ENCODE measurements at places on chromosomes 1 and 21.
A peak's percentile ranks its signal among the peaks of the same experiment; 100 is the strongest.

- DNase-seq: no peak
Measured at GRCh38 chr1:152565115-152565514, 1.5 kb downstream of the LCE3E start.

DNA sequence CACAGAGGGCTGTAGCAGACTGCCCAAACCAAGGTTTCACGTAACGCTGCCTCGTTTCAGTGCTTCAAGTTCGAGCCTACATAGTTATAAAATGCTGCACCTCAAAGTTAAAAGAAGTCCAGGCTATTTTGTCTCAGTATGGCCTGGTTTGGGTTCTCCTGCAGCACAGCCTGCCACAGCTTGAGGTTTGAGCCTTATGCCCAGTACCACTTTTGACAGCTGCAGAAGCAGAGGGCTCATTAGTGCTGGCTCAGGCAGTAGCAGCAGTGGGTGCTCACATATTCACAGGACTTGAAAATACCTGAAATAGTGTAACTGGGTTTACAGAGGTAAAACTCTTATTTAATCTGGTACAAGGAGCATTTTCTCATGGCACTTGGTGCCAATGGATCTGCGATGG, 15.3 kb downstream of the SPATA46 start:
- no peak for DNase-seq

DNA sequence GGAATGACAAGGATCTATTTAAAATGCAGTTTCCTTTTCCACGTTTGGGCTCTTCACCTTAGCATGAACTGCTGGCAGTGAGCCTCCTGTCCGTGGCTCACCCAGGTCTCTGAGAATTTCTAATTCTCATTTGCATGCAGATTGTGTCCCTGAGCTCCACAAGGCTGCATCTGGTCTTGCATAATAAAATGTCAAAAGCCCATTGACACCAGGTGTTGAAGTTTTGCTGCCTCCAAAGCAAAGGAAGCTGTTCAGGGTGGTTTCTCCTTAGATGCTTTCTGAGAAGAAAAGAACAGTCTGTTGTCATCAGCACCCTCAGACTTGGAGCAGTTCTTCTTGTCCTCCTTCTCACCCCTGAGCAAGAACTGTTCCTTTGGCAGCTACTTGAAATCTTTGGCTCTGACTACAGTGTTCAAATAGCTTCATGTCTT, 433.1 kb upstream of the KAZN start:
- DNase-seq: no peak

DNA sequence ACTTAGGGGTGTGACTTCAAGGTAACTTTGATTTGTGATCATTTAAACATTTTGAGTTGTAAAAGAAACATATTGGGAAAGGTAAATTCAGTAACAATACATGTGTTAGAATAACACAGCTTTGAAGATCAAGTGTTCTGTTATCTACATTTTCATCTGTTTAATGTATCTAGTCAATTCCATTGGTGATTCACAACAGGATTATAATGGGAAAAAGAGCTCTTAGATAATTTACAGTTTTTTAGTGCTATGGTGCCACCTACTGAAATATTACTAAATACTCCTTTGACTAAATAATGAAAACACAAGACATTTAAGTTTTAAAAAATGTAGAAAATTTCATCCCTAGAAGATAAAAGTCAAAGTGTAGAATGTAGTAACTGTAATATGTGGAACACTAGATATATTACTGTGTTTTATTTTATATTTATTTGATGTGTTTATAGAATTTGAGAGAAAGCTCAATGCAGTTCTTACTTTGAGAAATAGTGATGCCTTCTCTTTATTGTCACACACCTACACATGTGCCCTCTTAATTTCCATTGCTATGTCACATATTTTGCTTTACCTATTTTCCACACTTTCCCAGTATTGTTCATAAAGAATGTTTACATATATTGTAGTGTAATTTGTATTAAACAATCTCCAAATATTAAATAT, 47.4 kb downstream of the PTPRC start:
- no peak for DNase-seq

GRCh38 chr1:87108814-87109411, 194.5 kb downstream of the HS2ST1 start:
- no peak for DNase-seq

- DNase-seq: no peak
Measured at GRCh38 chr1:69569175-69569541, 1.4 kb downstream of the LRRC7 start.

DNA sequence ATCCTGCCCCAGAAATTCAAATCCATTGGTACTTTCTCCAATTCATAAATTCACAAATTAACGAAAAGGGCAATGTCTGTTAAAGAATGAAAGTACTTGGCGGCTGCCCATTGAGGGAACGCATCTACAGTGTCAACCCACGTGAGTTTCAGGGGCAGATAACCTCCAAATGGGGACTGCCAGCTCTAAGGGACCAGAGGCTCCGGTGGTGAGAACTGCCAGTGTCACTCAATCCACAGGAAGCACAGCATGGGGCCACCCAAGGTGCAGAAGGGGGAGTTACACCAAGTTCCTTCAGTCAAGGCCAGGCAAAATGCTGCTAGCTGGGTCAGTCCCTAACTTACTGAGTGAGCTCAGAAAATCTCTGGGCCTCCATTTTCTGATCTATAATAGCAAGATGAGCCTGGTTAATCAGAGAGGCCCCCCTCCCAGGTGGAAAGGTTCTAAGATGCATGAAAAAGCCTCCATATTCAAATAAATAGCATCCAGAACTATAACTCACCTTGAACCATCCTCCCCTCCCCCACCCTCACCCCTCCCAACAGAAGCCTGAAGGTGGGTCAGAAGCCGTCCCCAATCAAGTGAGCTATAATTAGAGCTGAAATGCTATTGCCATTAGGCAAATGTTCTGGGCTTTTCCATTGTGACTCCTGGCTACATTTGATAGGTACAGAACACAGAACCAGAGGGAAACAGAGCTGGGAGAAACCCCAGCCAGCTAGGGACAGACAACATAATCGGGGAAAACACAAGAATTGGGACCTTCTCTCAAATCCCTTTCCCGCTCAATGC, 41.7 kb downstream of the LRP8 start:
- no peak for DNase-seq

- DNase-seq: no peak
Measured at GRCh38 chr1:229065613-229066012, 205.3 kb upstream of the RAB4A start.

- DNase-seq: no peak
Measured at GRCh38 chr1:26811057-26811456, 15.4 kb upstream of the ZDHHC18 start.

DNA sequence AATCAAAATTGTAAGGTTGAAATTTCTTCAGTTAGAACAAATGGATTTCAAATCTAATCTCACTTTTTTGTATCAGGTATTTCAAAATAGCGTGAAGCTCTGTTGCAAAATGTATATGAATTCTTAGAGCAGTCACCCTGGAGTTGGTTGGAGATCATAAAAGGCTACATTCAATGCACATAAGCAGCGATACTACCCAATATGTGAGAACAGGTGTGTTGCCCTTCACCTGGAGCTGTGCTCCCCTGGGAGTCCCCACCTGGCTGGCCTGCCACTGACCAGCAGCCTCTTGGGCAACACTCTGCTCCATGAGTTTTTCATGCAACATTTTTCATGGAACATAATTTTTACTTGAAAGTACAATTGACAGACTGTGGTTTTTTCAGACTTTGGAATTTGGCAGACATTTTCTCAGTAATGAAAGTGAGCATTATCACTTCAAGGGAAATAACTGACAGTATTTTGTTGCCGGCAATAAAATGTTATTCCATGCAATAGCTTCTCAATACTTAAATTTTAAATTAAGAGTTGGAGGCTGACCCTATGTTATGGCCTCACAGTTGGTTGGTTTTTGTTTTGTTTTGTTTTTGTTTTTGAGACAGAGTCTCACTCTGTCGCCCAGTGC, 95.1 kb downstream of the ST3GAL3 start:
- DNase-seq: no peak

GRCh38 chr1:14939527-14940284, 213.8 kb upstream of the TMEM51 start:
- no peak for DNase-seq

DNA sequence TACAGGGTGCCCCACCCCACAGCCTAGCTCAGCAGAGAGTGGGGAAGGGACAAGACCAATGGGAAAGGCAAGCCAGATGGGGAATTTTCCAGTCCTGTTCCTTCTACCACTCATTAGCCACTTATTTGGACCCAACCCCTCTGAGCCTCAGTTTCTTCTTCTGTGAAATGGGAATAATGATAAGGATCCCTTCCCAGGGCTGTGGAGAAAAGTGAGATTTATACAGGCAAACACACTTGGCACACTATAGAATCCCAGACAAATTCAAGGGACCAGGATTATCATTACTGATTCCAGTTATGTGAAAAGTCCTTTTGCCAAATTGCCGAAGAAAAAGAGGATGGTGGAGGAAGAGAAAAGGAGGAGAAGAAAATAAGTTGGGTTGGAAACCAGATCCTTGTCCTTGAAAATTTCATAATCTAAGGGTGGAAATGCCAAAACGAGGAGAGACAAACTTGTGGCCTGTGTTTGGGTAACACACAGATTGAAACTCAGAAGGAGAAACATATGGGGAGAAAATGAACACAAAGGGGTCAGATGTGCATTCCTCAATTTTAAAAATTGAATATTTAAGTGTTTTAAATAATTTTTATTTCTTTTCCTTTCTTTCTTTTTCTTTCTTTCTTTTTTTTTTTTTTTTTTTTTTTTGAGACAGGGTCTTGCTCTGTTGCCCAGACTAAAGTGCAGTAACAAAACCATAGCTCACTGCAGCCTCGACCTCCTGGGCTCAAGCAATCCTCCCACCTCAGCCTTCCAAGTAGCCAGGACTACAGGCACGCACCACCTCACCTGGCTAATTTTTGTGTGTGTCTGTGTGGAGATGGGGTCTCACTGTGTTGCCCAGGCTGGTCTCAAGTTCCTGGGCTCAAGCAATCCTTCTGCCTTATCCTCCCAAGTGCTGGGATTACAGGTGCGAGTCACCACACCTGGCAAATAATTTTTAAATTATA, 9.6 kb downstream of the CAPN2 start:
- DNase-seq: no peak

DNA sequence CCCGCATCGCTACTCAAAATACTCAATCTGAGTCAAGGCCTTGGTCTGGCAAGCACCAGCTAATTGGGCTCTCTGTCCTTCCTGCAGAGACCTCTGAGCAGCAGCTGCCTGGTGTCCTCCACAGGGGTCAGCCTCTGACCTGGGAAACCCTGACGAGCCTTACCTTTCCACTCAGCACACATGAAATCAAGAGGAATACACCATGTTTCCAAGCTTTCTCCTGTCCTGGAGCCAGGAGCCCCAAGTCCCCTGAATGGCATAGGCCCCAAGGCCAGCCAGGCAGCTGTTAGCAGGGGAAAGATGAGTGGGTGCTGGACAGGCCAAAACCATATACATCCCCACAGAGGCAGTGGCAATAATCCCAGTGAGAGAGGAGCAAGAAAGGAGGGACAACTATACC, 27.2 kb upstream of the TSPEAR start:
- no peak for DNase-seq

GRCh38 chr1:164735315-164736052, 176.5 kb downstream of the PBX1 start:
- no peak for DNase-seq

DNA sequence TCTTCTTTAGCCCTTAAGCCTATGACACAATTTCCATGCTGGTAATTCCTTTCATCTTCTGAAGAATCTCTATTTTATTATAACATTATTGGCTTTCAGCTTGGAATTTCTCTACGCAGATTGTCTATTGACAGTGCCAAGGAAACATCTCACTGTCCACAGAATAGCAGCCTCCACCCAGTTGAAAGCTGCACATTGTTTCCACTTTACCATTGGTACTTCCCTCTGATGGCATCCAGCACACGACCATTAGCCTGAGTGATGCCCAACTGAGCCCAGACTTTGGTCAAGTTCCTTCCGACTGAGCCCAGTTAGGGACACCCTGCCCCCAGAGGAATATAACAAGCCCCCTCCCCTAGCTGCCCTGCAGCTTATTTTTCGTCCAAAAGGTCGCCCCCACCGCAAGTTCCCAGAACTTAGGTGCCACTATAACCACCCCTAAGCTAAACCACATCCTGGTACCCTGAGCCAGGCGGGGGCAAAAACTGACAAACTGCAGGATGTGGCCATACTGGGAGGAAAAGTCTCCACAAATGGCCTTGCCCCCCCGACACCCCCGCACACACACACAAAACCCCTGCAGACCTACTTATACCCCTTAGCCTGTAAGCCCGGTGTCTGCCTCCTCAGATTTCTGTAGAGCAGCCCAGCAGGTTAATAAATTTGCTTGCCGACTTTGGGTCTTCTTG, 13.2 kb downstream of the GBP5 start:
- peak; percentile 41 for DNase-seq

GRCh38 chr1:236979149-236979900, 24.9 kb downstream of the MT1HL1 start:
- no peak for DNase-seq

GRCh38 chr1:232744847-232745246, 60.4 kb upstream of the MAP10 start:
- no peak for DNase-seq

DNA sequence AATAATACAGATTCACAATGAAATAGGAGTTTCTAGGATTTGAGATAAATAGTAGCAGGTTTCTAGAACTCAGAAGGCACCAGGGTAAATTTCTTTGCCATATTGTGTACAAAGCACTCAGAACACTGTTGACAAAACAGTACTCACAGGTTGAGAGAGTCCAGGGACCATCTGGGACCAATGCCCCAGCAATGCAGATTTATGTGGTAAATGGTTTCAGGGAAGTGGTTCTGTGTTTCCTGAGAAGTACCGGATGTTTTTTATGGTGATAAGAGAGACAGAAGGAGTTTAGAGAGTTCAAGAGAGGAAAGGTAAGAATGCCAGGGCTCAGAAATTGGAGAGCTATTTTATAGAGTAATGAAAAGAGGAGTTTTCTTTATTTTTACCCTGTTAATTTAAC, 29.6 kb upstream of the DIPK1A start:
- no peak for DNase-seq

- DNase-seq: no peak
Measured at GRCh38 chr1:9649769-9650168, 1.8 kb upstream of the PIK3CD start.

GRCh38 chr1:8203056-8203455, 114.9 kb upstream of the SLC45A1 start:
- no peak for DNase-seq

GRCh38 chr1:212621043-212621948, 12.7 kb downstream of the ATF3 start:
- no peak for DNase-seq

- no peak for DNase-seq
Measured at GRCh38 chr1:77283701-77284425, 2.0 kb downstream of the AK5 start.

- DNase-seq: no peak
Measured at GRCh38 chr1:179871940-179872339, 5.7 kb downstream of the TOR1AIP2 start.

- no peak for DNase-seq
Measured at GRCh38 chr1:48688102-48688760, 88.5 kb downstream of the BEND5 start.

GRCh38 chr1:199551967-199552565, 475.4 kb upstream of the NR5A2 start:
- DNase-seq: no peak

GRCh38 chr1:177439301-177439700, 268.5 kb downstream of the BRINP2 start:
- no peak for DNase-seq
